ENCODE measurements at places on chromosomes 7 and 10.

DNA sequence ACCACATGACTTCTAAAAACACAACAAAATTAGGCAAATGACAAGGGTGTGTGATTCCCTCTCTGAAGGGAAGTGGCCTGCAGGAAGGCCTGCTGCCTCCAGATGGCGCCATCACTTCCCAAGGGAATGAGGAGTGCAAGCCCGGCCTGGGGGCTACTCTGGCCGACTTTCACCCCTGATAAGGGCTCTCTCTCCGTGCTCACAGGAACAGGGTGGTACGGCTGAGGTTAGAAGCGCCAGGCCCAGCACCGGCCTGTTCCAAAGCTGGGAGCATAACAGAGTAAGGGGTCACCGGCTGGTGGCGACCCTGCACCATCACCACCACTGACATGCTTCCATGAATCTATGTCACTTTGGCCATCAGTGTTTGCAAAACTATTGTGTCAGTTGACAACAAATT is 13.1 kb downstream of the RBP3 start:
- no peak for DNase-seq

GRCh38 chr7:132609222-132609621 is 33.0 kb upstream of the PLXNA4 start:
- no peak for DNase-seq

- DNase-seq = no peak
Observed at GRCh38 chr10:62681211-62681940, 123.1 kb upstream of the ADO start.

GRCh38 chr10:119030421-119031250 is 1.1 kb downstream of the NANOS1 start:
- DNase-seq = no peak

DNA sequence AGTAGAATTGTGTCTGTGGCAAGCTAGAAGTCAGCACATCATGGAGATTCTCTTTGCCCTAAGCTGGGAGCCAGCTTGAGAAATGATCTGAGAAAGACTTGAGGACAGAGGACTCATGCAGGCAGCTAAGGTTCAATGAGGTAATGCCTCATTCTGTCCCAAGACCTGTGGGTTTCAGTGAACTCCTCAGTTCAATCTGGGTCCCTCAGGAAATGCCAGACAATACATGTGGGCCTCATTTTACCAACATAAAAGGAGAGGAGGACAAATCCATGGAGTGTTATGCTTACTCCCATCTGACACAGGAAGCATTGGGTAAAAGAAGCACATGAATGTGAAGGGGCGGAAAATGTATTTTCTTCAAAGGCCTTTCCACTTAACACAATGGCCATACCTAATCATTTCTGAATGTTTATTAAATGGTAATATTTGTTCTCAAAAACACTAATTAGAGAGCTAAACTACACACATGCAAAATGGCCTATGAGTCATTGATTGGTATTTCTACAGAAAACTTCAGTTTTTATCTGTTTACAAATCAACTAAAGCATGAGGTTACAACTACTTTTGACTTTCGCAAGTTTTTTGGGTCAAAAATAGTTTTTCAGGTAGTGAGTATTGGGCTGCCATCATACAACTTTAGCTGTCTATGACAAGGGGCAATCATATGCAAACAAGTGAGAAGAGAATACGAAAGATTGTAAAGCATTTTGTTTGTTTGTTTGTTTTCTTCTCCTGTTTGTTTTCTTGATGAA is 205.3 kb downstream of the CHRM2 start:
- DNase-seq = no peak

All from uterus (tissue), 4 donors.